ENCODE measurements at places on chromosomes 7 and 10.

- DNase-seq, result no peak
Measured at GRCh38 chr10:18436902-18437301, 214.5 kb downstream of the NSUN6 start.

- DNase-seq, result no peak
Measured at GRCh38 chr7:83413424-83413823, 235.5 kb downstream of the SEMA3E start.

DNA sequence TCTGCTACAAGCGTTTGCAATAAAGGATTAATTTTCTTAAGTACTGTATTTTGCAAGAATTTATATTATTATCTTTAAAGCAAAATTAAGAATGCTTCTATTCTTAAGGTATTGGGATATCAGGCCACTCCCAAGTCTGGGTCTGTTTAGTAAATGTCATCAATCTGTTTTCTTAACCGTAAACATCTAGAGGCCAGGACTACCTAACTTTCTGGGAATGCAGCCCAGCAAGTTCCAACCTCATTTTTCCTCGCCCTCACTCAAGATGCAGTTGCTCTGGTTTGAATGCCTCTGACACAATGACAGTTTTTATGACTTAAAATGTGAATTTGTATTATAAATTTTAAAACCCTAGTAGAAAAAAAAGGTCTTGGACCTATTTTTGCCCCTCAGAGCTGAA, 143.5 kb downstream of the INHBA start:
- DNase-seq, result no peak

- DNase-seq, result no peak
Measured at GRCh38 chr10:16992611-16993119, 136.9 kb downstream of the CUBN start.

DNA sequence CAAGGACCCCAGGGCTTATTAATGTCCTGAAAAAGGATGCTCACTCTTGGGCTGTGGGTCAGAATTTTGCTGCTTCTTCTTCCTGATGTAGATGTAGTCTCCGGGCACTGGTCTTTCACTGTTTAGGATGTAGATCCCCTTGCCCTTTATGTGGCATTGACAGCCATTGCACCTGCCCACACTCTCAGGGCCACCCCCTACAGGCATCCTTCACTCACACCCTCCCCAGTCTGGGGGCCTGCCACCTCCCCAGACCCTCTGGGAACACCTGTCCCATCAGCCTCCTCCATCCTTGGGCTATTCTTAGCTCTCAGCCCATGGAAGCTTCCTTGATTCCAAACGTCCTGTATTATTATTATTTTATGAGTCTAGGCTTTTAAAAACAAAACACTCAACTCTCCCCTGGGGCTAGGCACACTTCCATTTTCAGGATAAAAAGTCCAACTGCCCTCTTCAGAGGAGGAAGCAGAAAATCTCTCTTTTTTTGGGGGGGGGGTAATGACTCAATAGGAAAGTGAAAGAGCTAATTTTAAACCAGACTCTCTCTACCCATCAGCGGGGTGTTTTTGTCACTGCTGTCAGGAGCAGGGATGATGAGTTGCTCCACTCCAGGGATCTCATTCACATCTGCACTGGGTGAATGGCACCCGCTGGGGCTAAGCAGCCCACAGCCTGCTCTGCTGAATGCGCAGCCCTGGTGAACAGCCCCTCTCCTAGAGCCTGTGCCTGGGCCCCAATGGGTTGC, 11.5 kb upstream of the KLRG2 start:
- DNase-seq, result no peak

DNA sequence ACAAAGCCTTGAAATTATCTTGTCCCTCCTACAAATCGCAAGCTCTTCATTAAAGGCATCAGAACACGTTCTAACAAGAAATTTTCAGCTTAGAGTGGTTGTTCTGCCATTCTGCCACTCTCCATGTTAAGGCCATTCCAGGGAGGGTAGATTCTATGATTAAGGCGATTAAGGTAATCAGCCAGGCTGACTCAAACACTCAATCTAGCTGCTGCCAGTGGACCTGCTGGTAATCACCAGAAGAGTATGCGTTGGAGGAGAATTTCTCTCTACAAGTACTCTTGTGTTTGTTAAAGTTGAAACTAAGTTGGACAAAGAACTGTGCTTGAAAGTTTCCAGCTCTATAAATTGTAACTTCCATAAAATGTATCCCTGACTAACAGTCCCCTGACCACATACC, 149.2 kb upstream of the COL1A2 start:
- DNase-seq, result no peak
